HS-27A (cell line): ENCODE measurements at places on chromosomes 11 and 22.

GRCh38 chr22:39367035-39367434, 17.2 kb downstream of the SYNGR1 start:
- no peak for DNase-seq

- no peak for DNase-seq
Observed at GRCh38 chr11:13868710-13869397, 93.7 kb upstream of the SPON1 start.

GRCh38 chr11:1072116-1072820, 2.4 kb upstream of the MUC2 start:
- DNase-seq = no peak

GRCh38 chr11:105610871-105611571, 1.1 kb downstream of the GRIA4 start:
- DNase-seq = no peak

DNA sequence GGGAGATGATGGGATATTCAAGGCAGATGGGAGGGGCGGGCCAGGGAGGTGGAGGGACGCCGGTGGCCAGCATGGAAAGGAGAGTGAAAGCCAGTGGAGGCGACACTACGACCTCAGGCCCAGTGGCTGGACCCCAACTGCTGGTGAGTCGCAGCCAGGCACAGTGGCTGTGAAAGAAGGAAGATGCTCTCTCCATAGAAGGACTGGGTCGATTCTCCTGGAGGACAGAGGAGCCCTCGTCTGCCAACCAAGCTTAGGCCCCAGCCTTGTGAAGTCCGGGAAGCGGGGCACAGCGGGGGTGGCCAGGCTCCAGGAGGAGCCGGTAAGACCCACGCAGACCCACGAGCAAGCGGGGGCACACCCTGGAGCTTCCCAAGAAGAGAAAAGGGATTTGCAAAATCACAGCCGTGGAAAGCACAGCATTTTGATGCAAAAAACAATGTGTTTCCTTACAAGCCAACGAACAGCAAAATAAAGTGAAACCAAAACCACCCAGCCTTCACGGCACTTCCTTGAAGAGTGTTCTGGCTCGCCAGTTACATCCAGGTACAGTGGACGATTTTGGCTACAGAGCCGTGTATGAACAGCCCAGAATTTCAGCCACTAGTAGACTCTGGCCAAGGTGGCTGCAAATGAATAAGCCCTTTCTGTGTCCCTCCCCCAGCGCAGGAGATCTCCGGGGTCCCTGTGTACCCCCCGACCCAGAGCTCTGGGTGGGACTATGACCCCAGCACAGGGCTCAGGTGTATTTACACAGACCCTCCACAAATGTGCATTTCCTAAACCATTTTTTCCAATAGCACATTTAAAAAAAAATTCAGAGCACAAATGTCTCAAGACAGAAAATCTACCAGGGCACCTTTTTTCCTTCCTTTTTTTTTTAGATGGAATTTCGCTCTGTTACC, 96.9 kb downstream of the TRMU start:
- DNase-seq = no peak

- DNase-seq = no peak
Observed at GRCh38 chr11:48055292-48056132, 75.2 kb downstream of the PTPRJ start.

DNA sequence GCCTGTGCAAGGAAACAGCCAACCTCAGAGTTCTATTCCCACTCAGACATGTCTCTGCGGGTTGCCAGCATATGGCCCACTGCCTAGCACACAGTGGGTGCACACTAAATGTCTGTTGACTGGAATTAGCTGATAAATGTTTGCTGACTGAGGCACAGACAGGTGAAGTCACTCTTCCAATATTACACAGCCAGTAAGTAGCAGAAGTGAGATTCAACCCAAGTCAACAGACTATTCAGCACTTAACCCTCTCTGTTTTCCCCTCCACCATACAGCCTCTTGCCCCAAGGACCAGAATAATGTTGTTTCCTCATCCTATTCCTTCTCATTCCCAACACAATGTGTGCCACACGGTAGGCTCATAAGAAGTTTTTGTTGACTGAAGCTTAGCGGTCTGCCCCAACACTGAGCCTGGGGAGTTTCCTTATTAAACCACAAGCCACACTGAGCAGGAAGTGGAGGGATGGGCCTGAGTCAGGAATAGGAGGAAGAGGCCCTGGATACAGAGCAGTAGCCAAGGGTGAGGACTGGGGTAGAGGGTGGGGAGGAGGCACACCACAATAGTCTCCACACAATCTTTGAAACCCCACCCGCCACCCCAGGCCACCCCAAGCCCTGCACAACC, 15.7 kb upstream of the IL10RA start:
- DNase-seq = no peak

DNA sequence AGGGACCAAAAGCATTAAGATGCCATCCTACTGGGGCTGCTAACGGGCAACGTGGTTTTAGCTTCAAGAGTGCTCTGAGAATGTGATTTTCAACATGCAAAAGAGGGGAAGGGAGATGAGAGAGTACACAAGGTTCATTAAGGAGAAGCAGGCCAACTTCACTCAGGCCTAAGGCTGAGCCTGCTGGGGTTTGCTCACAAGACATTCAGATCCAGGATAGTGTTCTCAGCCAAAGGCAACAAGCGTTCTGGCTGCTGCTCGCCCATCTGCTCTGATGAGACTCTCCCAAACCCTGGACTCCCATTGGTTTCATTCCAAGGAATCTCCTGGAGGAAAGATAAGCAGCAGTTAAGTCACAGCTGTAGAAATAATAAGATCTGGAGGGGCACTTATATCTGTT, 23.6 kb upstream of the UPB1 start:
- DNase-seq = peak; percentile 34

- no peak for DNase-seq
Observed at GRCh38 chr11:16896729-16897469, 117.3 kb downstream of the PLEKHA7 start.

GRCh38 chr22:44309137-44309536, 3.6 kb downstream of the SHISAL1 start:
- peak; percentile 62 for DNase-seq

- DNase-seq = no peak
Observed at GRCh38 chr11:13313005-13313819, 35.6 kb downstream of the BMAL1 start.

- no peak for DNase-seq
Observed at GRCh38 chr11:108545909-108546501, 47.6 kb downstream of the EXPH5 start.

DNA sequence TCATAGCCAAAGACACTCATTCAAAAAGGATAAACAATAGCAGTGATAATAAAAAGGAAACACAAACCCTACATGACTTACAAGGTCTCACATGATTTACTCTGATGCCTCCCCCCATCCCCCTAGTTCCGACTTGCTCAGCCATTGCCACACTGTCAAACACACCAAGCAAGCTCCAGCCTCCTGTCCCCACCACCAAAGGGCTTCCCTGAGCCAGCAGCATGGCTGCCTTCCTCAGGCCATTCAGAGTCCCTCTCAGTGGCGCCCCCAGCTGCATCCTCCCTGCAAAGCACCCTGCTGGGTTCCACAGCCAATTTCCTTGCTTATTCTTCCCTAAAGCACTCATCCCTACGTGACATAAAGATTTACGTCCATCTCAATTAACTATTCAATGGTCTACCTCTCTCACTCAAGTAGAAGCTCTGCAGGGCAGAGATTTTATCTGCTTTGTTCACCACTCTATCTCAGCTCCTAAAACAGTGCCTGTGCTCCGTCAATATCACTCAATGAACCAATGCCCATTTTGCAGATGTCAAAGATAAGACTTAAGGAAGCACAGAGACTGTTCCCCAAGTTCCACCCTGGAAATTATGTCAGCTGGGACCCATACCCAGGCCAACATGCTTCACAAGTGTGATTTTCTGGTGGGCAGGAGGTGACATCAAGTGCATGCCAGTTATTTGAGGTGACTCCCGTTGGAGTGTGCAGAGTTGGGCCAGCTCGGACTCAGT, 106.9 kb downstream of the SYN3 start:
- no peak for DNase-seq

DNA sequence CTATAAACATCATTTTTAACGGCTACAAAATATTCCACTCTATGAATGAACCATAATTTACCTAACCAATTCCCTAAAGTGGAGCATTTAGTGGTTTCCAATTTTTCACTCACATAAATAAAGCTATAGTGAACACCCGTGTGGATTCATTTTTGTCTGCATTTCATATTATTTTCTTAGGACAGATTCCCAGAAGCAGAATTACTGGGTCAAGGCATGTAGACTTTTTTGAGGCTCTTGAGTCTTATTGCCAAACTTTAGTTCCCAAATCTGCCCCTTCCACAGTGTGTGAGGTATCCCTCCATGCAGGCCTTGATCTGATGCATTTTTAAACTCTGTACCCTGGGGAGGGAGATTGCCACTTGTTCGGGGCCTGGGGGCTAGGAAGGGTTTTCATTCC, 198.2 kb downstream of the TENM4 start:
- DNase-seq = no peak

DNA sequence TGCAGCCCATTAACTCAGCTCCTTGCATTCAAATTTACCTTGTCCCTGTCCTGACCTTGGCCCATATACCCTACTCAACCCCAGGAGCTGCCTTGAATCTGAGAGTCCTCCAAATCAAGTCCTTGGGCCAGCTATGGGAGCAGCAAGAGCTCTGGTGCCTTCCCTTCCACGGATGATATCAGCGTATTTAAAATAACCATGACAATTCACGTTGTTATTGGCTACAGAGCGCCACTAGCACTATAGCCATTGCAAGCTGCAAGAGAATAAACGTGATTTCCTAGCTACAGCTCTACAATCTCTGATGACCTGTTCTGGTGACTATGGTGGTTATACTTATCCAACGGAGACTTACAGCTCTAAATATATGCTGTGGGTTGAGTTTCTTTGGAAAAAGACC, 357.8 kb downstream of the LARGE1 start:
- no peak for DNase-seq
